Stimulated activated CD4-positive, alpha-beta T cell treated with anti-CD3 and anti-CD28 coated beads, Interleukin-4, amount 100 ng/mL, for 1 hour (primary cell): ENCODE measurements at places on chromosomes 5 and 9.

DNA sequence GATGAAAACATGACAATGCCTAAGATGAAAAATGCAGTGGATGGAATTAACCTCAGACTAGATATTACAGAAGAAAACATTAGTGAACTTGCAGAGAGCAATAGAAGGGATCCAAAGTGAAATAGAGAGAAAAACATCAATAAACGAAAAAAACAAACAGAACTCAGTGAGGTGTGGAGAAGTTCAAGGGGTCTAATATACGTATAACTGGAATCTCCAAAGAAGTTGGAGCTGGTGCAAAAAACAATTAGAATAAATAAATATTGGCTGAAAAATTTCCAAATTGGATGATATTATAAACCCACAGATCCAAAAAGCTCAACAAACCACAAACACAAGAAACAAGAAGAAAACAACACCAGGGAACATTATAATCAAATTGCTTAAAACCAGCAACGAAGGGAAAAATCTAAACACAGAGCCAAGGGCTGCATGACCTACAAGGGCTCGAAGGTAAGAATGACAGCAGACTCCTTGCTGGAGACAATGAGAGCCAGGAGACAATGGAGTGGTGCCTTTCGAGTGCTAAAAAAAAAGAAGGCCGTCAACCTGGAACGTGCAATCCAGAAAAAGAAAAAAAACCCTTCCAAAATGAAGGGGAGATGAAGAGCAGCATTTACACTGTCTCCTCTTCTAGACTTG lies 11.8 kb downstream of the FAM163B start:
- no peak for DNase-seq

- DNase-seq, result no peak
Observed at GRCh38 chr9:130837002-130837511, 2.0 kb downstream of the ABL1 start.

DNA sequence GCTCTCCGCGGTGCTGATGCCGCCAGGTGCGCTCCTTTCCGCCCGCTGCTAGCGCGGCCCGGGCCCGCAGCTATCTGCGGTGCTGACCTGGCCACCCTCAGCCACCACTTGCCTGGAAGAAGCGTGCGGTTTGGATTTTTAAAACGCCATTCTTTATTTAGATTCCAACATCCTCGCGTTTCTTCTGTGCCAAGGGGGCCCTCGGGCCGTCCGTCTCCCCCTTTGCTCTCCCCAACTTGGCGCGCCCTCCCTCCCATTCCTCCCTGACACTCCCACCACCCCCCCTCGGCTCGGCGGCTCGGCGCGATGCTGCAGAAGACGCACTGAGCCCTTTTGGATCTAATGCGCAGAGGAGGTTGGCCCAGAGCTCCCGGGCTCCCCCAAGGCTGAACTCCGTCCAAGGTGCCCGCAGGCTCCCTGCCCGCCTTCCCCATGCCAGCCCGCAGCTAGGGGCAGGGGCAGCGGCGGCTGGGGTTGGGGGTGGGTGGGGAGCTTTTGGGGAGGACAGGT lies at the start of gene BARHL1:
Gene BARHL1, plus strand, starts transcription at position 331 of the 510 bp plus-strand sequence. CDS start 192 bp downstream, outside the sequence.
- DNase-seq, result no peak

DNA sequence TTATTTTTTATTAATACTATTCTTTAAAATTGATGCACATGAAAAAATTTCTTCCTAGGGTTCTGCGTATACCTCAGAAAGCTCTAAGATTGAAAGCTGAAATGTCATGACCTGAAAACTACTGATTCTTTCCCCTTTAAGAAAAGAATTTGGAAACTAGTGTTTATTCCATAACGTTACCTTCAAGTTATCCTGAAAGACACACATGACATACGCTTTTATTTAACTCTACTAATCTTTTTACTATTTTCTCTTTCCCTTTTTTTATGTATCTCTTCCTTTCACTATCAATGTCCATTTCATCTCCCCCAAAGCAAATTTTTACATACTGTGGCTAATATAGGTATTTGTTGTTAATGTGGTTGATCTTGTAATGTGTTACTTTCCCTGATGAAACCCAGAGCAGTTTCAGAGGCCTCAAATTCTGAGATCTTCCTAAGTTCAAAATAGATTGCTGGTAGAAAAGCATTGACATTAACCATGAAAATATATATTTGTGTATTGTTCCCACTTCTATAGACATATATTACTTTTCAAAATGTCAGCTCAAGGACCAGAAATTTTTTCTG lies 7.4 kb downstream of the NIPBL start:
- DNase-seq, result no peak

- no peak for DNase-seq
Observed at GRCh38 chr5:123344816-123345426, 78.3 kb downstream of the CEP120 start.

- DNase-seq, result no peak
Observed at GRCh38 chr9:886886-887285, 45.4 kb downstream of the DMRT1 start.

DNA sequence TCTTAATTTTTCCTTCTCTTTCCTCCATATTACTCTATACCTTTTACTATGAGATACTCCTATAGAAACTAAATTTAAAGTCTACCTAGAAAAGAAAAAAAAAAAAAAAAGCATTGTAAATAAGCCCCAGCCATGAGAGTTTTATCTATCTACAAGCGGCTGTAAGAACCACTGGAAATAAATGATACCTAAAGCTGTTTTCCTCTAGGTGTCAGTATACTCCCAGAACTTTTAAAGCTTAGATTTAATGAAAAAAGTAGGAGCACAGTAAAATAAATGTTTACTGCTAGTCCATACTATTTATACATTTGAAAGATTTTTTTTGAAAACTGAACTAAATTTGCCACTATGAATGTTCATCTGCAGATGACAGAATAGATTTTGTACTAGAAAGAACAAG lies 26.2 kb downstream of the TYRP1 start:
- no peak for DNase-seq

GRCh38 chr5:123907349-123907748 lies 395.4 kb downstream of the CSNK1G3 start:
- DNase-seq, result no peak
